Stimulated activated CD8-positive, alpha-beta memory T cell treated with anti-CD3 and anti-CD28 coated beads, Interleukin-7, amount 100 ng/mL, for 1 hour (primary cell): ENCODE measurements at places on chromosomes 12 and 14.

GRCh38 chr12:116916122-116916521, 5.4 kb downstream of the FBXW8 start:
- no peak for DNase-seq

- DNase-seq = no peak
Observed at GRCh38 chr12:13093191-13093847, 10.1 kb downstream of the GSG1 start.

DNA sequence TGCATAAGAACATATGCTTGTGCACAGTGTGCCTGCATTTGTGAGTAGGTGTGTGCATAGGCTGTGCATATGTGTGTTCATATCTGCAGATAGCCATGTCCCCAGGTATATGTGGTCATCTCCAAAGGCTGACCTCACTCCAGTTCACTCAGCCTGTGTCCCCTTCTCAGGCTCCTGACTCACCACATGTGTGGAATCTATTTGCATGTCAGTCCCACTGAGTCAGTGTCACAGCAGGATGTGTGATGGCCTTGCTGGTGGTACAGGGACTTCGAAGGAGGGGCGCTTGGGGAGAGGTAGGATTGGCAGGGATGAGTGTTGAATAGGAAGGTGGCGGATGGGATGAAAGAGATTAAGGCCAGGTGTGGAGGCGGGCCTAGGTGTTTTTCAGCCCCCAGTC, 35.5 kb downstream of the KRT80 start:
- DNase-seq = no peak

GRCh38 chr12:45605624-45606023, 123.9 kb upstream of the ARID2 start:
- DNase-seq = no peak

DNA sequence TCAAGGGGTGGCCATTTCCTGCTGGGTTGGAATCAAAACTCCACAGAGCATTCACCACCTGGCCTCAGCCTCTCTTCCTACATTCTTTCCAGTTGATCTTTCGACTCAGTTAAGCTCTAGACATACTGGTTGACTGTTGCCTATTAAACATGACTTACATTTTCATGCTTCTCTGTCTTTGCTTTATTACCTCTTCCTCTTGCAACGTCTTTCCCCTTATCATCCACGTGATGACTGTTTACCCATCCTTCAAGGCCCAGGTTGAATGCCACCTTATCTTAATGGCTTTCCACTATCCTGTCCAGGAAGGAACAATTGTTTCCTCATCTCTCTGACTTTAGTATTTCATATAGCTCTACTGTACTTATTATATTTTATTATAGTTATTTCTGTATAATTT, 24.4 kb upstream of the CCDC175 start:
- DNase-seq = no peak
